Hematopoietic multipotent progenitor cell treated with erythropoietin and hydrocortisone succinate and interleukin-3 and kit ligand, for 8 days (in vitro differentiated cells): ENCODE measurements at places on chromosomes 12 and 14.
A peak's percentile ranks its signal among the peaks of the same experiment; 100 is the strongest.

- DNase-seq = no peak
These were observed 61.0 kb downstream of the HMGA2 start for GRCh38 chr12:65885312-65885711.

GRCh38 chr12:107990325-107990724 is 138.8 kb upstream of the WSCD2 start:
- peak; percentile 53 for DNase-seq

GRCh38 chr14:80403036-80403435 is 191.7 kb upstream of the DIO2 start:
- DNase-seq = no peak

DNA sequence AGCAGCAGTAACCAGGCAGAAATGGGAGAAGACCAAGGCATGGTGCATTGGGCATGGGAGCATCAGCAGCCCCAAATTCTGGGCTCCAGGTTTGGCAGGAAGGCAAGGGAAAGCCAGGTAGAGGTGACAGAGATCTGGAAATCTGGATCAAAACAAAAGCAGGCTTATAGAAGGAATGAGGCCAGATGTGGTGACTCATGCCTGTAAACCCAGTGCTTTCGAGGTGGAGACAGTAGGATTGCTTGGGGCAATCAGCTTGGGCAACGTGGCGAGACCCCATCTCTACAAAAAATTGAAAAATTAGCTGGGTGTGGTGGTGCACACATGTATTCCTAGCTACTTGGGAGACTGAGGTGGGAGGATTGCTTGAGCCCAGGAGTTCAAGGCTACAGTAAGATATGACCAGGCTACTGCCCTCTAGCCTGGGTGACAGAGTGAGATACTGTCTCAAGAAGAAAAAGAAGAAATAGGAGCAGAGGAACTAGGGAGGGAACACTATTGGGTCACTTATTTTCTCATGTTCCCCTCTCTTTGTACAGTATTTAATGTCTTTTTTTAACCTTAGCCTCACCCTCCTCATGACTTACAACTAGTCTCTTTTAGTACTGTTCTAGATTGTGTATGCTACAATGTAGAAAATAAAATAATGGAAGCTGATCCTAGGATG is 25.1 kb downstream of the SLC4A8 start:
- DNase-seq = no peak

DNA sequence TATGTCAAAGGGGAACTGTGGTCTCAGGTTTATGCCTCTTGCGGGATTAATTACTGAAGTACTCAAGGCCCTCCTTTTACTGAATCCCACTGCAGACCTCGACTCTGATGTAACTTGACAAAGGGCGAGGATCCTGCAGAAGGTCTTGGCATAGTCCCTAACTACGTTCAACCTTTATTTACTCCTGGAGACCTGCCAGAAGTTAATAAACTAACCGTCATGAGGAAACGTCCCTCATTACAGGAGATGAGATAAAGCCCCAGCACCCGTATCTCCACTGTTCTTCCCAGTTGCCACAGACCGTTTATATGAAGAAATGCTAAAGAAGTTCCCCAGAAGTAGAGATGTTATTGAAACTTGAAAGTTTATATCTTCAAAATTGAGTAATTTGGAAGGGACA is 190.9 kb downstream of the ETV6 start:
- peak; percentile 83 for DNase-seq

DNA sequence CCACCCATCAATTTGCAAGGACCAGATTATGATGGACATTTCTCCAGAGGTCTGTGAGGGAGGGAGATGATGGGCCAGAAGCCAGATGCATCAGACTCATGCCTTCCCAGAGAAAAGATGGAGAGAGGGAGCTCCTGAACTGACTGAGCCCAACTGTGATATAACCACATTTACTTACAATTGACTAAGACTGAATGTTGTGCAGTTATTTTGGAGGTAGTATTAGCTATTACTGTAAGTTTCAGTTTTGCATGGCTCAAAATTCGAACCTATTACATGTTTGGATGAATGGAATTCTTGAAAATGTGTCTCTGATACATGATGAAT is 211.1 kb upstream of the SFSWAP start:
- DNase-seq = no peak

DNA sequence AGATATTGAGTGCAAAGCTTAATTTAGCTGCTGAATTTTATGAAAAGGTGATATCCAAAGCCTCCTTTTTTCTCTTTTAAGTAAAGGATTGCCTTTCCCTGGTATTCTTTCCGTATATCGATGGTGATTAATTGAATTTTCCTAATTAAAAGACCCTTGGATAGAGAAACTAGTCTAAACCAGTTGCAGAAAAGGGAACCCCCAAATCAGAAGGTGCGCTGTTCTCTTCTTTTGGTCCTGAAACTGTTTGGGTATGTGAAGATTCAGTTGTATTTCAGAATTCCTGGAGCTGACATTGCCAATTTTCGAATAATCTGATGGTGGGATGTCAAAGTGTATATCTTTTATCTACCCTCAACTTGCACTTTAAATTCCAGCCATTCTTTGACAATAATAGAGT is 1.9 kb downstream of the GPHN start:
- DNase-seq = peak; percentile 10

GRCh38 chr12:106941481-106942156 is 14.1 kb upstream of the TMEM263 start:
- DNase-seq = peak; percentile 55

GRCh38 chr14:103833711-103834110 is 13.7 kb downstream of the PPP1R13B start:
- DNase-seq = no peak

DNA sequence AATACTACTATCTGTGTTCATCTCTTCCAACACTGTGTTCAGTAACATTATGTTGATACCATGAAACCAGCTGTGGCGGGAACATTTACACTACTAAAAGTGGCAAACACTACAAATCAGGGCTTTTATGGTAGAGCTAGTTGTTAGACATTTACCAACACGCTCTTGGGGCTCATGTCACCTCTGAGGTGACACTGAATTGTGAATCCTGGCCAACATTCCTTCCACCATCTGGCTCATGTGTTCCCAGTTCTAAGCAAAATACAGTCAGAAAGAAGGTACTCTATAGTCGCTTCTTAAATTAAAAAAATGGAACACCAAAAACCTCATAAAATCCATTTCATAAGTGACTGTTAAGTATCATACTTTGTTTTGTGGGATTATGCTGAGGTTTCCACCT is 436.6 kb downstream of the FUT8 start:
- DNase-seq = no peak

- DNase-seq = no peak
These were observed 1.3 kb downstream of the NKX2-8 start for GRCh38 chr14:36580856-36581831.

DNA sequence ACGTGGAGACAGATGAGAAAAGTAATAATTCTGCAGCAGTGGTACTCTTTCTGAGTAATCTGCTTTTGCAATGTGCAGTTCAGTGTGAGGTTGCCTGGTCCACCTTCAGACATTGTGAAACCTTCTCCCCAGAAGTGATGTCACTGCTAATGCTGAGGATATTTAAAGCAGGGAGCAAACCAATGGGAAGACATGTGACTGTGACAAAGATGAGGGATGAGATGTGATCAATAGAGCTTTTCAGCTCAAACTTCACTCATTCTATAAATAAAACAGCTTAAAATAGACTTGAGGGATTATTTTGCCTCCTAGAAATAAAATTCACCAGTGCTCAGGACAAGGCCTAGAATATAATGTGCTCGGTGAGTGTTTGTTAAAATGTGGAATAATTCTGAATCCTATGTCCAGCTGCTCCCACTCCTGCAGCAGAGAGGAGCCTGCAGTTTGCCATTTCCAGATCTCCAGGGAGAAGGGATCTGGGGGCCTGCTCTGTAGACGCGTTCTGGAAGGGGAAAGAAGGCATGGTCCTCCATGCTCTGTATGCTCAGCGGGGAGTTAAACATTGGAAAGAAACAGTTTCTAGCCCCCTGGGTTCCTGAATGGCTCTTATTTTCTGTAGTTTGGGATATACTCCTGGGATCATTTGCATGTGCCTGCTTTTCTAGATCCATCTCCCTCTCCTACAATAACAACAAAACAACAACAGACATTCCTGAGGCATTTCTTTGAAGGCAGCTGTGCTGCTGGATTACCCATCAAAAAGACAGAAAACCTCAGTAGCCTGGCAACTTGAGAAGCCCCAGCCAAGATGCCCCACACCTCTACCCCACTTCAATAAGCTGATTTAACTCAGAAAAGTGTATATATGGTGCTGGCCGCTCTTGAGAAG is 8.9 kb downstream of the SLC7A8 start:
- DNase-seq = no peak
